D341Med (cell line): ENCODE measurements at places on chromosomes 5 and 9.
A peak's percentile ranks its signal among the peaks of the same experiment; 100 is the strongest.

- no peak for DNase-seq
Measured at GRCh38 chr9:127035423-127035822, 87.0 kb downstream of the ANGPTL2 start.

DNA sequence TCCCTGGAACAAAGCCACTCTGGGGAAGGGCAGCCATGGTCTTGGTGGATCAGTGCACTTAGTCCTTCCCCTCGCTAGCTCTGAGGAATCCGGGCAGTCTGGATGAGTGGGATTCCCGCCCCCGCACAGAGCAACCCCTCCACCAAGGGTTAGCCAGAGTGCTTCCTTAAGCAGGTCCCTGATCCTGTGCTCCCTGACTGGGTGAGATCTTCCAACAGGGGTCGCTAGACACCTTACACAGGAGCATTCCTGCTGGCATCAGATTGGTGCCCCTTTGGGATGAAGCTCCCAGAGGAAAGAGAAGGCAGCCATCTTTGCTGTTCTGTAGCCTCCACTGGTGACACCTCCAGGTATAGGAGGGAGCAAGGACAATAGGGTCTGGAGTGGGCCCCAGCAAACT is 228.8 kb downstream of the AP3B1 start:
- DNase-seq = no peak

GRCh38 chr9:18358325-18358724 is 115.6 kb upstream of the ADAMTSL1 start:
- DNase-seq = no peak

DNA sequence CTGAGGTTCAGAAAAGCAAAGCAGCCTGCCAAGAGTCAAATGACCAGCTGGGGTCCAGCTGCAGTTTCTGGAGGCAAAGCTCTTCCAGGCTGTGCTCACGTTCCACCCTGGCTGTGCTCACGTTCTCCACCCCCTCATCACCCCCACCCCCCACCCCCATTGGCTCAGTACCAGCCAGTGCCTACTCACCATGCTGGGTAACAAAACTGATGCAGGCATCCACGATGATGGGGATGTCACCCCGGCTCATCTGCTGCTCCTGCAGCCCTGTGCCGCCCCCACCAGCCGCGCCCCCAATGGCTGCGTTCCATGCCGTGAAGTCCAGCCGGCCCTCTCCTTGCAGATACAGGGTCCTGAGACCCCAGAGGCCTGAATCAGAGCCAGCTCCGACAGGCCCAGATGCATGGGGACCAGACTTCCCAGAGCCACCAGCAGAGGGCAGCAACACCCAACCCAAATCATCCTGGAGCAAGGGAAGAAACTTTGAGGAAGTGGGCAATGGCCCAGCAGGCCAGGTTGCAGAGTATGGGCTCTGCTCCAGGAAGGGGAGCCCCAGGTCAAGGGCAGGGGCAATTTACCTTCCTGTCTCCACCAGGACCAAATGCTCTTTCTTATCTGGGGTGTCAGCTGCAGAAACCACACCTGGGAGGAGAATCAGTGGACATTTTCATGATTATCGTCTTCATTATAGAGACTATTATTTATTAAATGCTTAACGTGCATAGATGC is 13.7 kb upstream of the FCHSD1 start:
- DNase-seq = peak; percentile 83

DNA sequence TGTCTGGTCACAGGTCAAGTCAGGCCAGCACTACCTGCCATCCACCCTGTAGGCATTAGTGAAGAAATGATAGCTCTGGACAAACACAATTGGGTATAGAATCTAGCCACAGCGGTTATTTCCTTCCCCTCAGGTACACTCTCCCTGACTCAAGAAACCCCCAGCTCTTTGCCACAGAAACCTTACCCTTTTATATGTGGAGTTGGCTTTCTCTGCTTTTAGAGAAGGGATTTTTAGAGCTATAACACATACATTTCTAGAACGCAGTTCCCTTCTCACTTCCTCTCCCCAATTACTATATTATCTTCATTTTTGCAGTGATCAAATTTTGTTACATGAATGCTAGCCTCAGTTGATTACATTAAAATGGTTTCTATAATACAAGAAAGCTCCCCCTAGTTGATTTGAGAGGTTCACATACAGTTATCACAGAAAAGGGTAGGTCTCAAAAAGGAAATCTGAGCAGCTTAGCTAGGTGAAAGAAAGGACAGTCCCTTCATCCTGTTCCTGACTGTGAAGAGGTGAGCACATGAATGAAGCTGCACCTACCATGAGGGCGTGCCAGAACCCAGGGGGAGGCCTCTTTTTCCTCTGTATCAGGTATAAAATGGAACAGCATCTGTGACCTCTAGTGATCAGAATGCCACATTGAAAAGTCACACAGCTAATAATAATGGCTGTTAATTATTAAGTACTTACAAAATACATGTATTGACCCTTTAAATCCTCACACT is 425.6 kb downstream of the KIAA0825 start:
- no peak for DNase-seq

DNA sequence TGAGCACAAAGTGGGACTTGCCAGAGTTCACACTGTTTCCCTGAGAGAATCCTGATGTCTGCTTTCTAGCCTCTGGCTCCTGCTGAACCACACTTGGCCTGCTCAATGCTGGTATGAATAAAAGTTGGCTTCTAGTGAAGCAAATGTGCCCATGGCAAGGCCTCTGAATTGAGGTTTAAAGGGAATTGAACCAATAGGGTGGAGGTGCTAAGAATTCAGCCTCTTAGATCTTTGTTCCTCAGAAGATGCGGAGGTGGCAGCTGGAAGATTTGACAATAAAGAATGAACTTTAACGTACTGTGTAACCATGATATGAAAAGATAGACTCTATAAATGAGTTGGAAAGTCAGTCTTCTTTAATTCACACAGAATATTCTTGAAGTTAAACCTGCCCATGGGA is 57.2 kb downstream of the RASGRF2 start:
- DNase-seq = no peak

GRCh38 chr5:6832994-6833393 is 119.8 kb downstream of the TENT4A start:
- no peak for DNase-seq

DNA sequence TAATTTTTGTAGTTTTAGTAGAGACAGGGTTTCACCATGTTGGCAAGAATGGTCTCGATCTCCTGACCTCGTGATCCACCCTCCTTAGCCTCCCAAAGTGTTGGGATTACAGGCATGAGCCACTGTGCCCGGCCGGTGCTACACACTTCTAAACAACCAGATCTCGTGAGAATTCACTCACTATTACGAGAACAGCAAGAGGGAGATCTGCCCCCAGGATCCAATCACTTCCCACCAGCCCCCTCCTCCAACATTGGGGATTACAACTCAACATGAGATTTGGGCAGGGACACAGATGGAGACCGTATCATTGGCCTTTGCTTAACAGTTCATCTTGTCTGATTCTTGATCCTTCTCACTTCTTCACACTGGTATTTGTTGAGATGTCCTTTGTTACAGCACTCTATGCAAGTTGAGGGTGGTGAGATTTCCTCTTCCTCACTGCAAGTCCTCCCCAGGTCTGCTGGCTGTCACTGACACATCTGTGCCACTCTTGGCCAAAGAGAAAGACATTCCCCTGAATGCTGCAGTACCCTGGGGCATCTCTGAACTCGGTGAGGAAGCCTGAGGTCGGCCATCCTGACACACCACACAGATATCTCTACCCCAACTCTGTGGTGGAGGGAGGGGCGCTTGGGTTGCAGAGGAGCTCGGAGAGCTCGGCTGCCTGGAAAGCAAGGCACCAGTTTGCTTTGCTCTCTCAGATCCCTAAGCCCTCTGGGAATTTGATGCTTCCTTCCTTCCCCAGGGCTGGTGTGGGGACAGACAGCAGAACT is 4.2 kb upstream of the SUB1 start:
- no peak for DNase-seq

- no peak for DNase-seq
Measured at GRCh38 chr9:108550106-108550505, 305.7 kb downstream of the ACTL7B start.

DNA sequence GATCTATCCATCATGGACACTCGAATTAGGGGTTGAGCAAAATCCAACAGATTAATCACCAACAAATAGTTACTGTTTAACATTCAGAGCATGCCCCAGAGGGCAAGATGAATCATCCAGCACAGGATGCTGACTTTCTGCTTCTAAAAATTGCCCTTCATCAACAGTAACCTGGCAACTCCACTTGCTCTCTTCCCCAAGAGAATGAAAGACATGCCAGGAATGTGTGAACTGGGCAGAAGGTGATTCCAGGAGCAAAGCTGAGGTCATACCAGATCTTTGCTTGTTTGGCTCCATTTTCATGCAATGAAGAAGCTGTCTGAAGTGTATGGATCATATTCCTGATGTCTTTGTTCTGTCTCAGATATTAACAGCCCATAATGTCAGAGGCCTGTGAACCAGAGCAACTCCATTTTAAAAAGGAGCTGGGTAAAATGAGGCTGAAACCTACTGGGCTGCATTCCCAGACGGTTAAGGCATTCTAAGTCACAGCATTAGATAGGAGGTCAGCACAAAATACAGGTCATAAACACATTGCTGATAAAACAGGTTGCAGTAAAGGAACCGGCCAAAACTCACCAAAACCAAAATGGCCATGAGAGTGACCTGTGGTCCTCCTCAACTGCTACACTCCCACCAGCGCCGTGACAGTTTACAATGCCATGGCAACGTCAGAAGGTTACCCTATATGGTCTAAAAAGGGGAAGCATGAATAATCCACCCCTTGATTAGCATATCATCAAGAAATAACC is 2.5 kb upstream of the ZNF367 start:
- no peak for DNase-seq

DNA sequence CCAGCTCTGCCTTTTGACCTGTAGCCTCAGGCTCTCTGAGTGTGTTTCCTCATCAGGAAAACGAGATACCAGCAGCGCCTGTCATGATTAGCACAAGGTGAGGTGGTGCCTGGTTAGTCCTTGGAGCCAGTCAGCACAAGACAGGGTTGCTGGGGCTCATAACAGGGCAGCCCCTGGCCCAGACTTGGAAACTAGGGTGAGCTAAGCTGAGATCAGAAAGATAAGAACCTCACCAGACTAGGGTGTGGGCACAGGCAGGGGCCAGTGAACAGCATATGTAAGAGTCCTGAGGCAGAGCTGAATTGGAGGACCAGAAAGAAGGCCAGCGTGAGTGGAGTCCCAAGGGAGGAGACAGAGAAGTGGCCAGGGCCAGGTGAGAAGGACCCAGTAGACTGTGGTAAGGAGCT is 42.7 kb upstream of the FUBP3 start:
- DNase-seq = no peak

- no peak for DNase-seq
Measured at GRCh38 chr5:33439905-33440481, 772 bp upstream of the TARS1 start.

GRCh38 chr9:108395421-108395820 is 460.4 kb downstream of the ACTL7B start:
- no peak for DNase-seq

GRCh38 chr9:83304686-83305085 is 233.5 kb downstream of the FRMD3 start:
- DNase-seq = peak; percentile 39

GRCh38 chr5:82754036-82754746 is 323.0 kb downstream of the TMEM167A start:
- no peak for DNase-seq

DNA sequence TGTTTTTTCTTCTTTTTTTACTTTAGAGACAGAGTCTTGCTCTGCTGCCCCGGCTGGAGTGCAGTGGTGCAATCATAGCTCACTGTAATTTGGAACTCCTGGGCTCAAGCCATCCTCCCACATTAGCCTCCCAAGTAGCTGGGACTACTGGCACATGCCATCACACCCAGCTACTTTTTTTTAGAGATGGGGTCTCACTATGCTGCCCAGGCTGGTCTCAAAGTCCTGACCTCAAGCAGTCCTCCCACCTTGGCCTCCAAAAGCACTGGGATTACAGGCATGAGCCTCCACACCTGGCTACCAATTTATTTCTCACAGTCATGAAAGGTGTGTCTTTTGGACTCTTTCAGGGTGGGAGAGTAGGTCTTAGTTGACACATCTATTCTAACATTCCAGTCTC is 83.0 kb upstream of the FAM120A start:
- DNase-seq = no peak

DNA sequence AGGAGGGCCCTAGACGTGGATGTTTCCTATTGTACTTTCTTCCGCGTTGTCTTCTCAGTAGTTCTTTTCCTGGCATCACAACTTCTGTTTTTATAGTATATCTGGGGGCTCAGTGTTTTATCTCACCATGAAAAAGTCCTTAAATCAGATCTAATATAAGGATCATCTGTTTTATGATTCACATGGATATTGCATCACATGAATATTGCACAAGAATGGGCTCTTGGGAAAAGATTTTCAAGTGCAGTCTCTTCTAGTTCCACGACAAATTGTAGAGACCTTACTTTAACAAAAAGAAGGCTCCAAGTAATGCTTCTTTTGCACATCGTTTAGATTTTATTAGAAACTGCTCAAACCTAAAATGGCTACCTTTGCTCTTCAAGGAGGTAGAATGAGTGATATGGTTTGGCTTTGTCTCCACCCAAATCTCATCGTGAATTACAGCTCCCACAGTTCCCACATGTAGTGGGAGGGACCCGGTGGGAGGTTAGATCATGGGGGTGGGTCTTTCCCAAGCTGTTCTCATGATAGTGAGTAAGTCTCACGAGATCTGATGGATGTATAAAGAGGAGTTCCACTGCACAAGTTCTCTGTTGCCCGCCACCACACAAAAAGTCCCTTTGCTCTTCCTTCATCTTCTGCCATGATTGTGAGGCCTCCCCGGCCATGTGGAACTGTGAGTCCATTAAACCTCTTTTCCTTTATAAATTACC is 53.7 kb upstream of the FAM120A start:
- DNase-seq = no peak

- no peak for DNase-seq
Measured at GRCh38 chr9:109483744-109484429, 14.2 kb downstream of the PTPN3 start.

DNA sequence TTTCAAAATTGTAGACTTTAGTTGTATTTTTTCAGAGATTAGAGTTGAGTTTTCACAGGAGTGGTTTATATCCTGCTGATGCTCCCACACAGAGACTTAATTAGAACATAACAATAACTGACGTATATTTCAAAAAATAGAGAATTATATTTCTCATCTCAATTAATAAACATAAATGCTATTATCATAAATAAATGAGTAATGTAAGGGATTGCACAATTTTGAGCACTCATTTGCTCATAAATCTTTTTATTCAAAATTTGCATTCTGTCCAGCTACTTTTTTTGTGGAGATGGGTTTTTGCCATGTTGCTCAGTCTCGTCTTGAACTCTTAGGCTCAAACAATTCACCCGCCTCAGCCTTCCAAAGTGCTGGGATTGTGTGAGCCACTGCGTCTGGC is 515.7 kb upstream of the RORB start:
- no peak for DNase-seq

DNA sequence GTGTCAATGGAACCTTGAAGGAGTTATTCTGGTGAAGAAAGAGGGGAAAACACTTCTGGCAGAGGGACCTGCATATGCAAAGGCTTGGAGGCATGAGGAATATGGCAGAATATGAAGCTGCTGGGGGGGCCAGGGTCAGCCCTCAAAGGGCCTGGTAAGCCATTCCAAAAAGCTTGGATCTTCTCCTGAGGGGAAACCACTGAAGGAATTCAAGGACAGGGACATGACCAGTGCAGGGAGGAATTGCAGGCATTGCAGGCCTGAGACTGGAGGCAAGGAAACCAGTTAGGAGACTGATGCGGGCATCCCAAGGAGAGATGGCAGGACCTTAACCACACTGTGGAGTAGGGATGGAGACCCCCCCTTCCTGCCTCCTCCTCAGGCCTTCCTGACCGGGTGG is 21.4 kb downstream of the ENHO start:
- no peak for DNase-seq

- no peak for DNase-seq
Measured at GRCh38 chr5:109563739-109564138, 126.0 kb upstream of the MAN2A1 start.
